ENCODE measurements at places on chromosomes 1 and 21.

DNA sequence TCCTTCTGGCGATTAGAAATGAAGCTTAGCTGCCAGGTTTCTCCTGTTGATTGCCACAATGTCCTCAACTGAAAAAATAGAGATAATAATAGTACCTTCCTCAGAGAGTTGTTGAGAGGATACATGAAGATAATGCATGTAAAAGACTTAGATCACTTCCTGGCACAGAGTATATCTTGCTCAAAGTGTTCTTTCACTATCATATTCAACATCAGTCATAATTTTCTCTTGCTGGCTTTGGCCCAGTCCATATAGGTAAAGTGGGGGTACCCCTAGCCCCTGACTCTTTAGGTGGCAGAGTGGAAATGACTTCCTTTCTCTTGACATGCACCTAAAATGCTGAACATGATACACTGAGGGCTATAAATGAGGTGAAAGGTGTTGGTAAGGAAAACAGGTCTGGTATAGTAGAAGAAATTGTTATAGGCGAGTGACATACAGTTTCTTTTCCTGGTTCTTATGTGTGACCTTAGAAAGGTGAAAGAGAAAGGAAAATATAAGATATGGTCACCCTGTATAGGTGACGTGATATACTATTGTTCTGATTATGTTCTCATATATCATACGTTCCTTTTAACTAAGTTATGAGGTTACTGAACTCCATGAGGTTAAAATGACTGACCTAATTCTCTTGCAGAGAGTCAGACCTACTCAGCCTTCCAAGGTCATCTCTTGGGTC is 209.9 kb upstream of the DEPDC1 start:
- no peak for ATAC-seq

- peak; percentile 87 for ATAC-seq
Measured at GRCh38 chr1:27862671-27863537, 9.4 kb upstream of the THEMIS2 start.

- no peak for ATAC-seq
Measured at GRCh38 chr1:29876441-29876840, 640.1 kb downstream of the PTPRU start.

GRCh38 chr21:27423038-27423437 is 456.1 kb upstream of the ADAMTS5 start:
- no peak for ATAC-seq

DNA sequence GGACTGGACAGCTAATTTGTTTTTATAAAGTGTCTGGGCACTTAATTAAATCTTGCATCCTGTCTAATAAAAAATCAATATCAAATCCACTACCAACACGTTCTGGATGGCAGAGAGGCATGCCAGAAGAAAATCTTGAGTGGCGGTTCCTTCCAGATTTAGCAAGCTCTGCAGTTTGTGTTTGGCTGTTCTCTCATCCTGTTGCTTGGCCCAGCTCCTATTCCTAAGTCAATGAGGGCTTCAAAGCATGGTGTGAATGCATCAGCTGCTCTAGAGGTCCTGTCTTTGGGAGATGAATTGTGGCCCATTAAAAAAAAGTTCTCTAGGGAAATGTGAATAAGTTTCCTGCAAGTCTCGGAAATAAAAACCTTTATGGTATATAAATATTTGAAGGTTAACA is 90.3 kb downstream of the DISC1 start:
- ATAC-seq, result no peak

Data from esophagus mucosa (tissue), 1 donor.